Upper lobe of right lung (tissue), 1 donor: ENCODE measurements at places on chromosomes 11 and 22. TPM values are rescaled to one million over a fixed set of nuclear protein-coding genes. Genes with fewer than 3 reads are reported as not detected.

CELSR1 gene
- total RNA-seq: 53.5 TPM

MMP8 gene
- not detected for total RNA-seq

LAYN gene
- 17.5 TPM for total RNA-seq

OR6T1 gene
- not detected for total RNA-seq

SORL1 gene
- total RNA-seq: 48.3 TPM

MAPK8IP1 gene
- 6.4 TPM for total RNA-seq

CNGA4 gene
- total RNA-seq: not detected

TMEM45B gene
- 16.4 TPM for total RNA-seq

NCR3LG1 gene
- 5.6 TPM for total RNA-seq

PNPLA5 gene
- not detected for total RNA-seq

- no peak for DNase-seq
Observed at GRCh38 chr11:10496296-10496936, 41.4 kb downstream of the AMPD3 start.

DNA sequence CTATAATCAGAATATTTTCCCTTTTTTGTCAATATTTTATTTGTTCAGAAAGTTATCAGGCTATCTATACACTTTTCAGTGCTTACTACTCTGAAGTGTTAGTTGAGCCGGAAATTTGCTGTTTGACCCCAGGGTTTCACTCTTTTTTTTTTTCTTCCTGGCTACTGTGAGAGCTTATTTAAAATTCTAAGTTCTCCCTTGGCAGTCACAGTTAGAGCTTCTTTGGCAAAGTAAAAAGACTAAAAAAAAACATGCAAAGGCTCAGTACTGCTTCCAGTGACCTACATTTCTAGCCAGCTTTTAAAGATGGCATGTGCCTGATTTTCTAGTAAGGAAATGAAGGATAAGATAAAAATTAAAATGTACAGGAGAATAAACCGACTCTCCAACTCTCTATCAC, 48.4 kb downstream of the ELP4 start:
- DNase-seq: no peak

DNA sequence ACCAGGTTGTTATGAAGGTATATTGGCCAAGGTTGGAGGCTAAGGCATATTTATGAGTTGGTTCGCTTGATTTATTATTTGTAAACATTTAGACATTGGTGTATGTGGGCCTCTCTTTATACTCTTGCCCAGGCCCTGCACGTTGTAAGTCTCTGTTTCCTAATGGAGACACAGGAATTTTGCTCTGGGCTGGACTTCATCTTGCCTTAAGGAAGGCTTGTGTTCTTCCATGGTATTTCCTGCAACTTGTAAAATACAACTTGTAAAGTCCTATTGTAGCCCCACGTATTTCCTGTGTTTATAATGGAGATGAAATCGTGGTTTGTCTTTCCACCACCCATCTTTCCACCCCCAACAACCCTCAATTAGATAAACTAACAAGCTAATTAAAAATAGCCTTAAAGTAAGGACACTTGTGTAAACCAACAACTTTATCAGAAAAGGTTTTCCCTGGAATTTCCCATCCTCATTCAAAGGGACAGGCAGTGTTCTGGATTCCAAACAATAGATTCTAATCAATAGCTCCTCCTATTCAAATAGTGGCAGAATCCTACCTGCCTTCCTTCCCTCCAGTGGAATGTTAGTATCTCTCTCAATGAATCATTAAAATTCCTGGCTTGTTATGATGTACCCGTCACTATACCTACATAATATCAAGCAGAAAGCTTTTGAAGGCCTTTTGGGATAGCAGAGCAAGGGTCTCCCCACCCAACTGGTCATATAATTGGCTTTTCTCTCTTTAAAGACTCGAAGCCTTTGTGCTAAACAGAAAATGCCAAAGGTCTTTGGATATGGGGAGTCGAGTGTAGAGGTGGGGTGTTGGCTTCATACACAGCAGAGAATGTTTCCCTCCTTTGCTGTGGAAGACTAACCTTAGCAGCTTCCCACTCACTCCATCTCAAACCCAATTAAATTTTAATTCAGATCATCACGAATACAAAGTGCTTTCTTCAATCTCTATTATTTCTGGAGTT, 77.1 kb downstream of the UBASH3B start:
- no peak for DNase-seq

DNA sequence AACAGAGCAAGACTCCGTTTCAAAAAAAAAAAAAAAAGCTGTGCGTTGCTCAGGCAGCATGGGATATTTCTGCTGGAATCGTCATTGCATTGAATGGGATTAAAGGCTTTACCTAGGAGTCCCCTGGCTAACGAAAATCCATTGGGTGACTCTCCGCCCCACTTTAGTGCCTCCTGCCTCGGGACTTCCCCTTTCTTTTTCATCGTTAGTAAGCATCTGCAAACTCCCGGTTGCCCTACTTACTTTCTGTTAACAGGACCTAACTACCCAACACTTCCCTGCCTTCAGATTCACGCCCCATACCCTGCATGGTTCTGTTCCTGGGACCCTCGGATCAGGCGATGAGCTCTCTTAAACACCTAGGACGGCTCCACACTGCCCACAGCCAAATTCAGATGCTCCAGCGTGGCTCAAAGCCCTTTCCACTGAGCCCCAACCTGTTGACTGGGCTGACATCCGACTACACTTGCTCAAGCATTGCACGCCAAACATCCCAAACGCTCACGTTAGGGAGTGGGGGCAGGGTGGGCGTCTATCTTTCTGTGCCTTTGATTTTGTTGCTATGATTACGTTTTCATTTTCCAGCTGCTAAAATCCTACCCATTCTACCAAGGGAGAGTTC, 143.8 kb downstream of the ST3GAL4 start:
- peak; percentile 7 for DNase-seq

DNA sequence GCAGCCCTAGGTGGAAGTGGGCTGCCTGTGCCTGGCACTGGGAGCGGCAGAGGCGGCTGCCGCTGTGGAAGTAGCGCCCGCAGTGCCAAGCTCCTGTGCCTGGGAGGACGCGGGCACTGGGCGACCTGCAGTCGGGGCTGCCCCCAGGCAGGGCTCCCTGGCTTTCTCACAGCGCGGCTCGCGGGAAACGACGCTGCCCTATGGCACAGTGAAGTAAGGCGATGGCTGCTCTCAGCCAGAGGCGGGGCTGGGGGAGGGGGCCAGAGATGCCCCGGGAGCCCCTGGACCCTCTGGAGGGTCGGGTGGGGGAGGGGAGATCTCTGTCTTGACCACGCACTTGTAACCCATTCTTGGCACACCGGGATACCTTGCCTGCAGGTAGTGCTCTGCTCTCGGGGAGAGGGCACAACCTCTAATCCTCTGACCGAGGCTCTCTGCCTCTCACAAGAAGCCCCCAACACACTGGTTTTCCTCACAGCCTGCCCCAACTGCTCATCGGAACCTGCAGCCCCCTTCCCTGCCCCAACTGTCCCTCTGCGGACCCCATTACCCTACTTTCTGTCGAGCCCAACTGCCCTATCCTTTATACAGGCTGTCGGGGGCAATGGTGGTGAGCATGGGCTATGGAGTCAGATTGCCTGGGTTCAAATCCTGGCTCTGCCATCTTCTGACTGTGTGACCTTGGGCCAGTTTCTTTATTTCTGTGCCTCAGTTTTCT, 32.2 kb upstream of the TRIM29 start:
- DNase-seq: peak; percentile 64

DNA sequence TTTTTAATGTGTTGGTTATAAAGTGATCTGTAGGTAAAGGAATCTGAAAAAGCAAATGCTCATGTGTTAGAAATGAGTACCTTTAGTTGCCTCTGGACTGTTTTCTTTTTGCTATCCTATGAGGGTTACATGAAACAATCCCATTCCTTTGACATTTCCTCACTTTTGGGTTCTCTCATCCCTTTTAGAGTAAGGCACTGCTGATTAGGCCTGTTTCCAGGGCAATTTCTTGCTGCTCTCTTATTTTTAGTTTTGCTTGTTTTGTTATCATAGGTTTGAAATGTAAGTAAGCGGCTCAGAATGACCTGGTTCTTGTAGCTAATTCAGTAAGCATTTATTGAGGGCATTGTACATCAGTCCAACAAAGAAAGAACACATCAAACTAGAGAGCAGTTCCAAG, 138.9 kb downstream of the DDX10 start:
- no peak for DNase-seq

- DNase-seq: no peak
Observed at GRCh38 chr11:127193950-127194349, 193.4 kb upstream of the KIRREL3 start.

DNA sequence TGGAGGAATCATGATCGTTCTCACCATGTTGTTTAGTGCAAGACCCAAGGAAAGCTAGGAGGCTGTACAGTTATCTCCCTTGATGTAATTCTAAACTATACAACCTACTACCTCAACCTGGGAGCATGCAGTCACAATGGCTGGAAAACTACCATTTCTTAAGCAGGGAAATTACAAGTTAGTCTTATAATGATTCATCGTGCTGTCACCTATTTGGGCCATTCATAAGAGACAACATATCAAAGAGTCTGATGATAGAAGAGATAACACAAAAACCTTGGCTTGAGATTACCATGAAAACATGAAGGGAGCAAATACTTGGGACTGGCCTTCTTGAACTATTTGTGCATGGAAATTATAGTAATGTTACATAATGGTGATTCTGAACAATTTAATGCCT, 30.5 kb upstream of the BLID start:
- DNase-seq: no peak

DNA sequence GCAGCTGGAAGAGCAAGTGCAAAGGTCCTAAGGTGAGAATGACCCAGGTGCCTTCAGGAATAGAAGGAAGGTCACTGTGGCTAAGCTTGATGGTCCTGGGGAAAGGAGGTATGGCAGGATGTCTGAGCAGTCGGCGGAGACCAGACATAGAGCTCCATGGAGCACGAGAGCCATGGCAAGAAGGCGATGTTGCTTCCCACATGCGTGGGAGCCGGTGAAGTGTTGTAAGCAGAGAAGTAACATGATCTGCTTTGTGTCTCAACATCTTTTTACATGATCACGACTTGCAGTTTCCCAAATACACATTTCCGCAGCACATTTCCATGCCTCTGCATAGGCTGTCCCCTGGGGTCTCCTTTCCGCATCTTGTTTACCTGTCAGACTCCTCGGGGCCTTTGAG, 231.9 kb downstream of the KIRREL3 start:
- DNase-seq: no peak

GRCh38 chr11:1471736-1472135, 14.8 kb downstream of the MOB2 start:
- DNase-seq: no peak

GRCh38 chr11:44275241-44275640, 34.7 kb downstream of the ALX4 start:
- DNase-seq: peak; percentile 53

- no peak for DNase-seq
Observed at GRCh38 chr11:116862185-116862584, 24.8 kb upstream of the APOA1 start.

GRCh38 chr11:1744891-1745700, 5.3 kb downstream of the IFITM10 start:
- DNase-seq: peak; percentile 61
